Hematopoietic multipotent progenitor cell treated with erythropoietin and hydrocortisone succinate and interleukin-3 and kit ligand, for 17 days (in vitro differentiated cells): ENCODE measurements at places on chromosomes 12 and 14.

- no peak for DNase-seq
These were observed 14.6 kb upstream of the EEA1 start for GRCh38 chr12:92943482-92944250.

- DNase-seq: no peak
These were observed 218.4 kb downstream of the ADAMTS20 start for GRCh38 chr12:43333644-43334043.

DNA sequence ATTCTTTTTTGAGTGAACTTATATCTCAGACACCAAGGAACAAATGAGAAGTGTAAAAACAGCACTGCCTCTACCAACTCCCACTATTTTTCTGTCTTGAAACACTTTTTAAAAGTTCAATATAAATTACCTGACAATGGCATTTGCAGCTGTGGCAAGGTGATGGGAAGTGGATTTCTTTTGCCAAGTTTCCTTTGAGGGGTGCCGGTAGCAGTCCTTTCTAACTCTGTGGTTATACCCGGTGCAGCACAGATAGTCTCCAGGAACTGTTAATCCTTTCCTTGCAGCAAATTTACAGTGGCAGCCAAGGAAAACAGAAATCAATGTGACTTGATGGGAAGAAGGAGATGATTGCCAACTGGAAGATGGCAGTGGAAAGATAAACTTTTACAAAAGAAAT, 243.7 kb downstream of the BCAT1 start:
- DNase-seq: no peak

- no peak for DNase-seq
These were observed 24.2 kb downstream of the YY1 start for GRCh38 chr14:100263141-100263540.

- no peak for DNase-seq
These were observed 349.0 kb upstream of the RGS6 start for GRCh38 chr14:71583194-71583593.

DNA sequence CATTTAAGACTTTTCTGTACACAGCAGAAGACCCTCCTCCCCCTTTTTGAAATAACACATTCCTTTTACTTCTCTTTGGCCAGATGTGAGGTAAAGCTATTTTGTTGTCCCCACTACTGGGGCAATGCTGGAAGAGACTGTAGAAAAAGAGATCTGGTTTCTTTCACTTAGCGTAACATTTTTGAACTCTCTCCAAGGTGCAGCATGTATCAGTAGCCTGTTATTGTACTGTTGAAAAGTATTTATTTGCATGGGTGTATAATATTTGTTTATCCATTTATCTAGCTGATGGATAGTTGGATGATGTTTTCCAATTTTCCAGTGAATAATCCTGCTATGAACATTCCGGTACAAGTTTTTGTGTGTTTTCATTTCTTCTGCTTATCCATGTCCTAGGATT, 335.2 kb downstream of the SOX5 start:
- no peak for DNase-seq

GRCh38 chr12:47387994-47388393, 308.2 kb upstream of the AMIGO2 start:
- no peak for DNase-seq

DNA sequence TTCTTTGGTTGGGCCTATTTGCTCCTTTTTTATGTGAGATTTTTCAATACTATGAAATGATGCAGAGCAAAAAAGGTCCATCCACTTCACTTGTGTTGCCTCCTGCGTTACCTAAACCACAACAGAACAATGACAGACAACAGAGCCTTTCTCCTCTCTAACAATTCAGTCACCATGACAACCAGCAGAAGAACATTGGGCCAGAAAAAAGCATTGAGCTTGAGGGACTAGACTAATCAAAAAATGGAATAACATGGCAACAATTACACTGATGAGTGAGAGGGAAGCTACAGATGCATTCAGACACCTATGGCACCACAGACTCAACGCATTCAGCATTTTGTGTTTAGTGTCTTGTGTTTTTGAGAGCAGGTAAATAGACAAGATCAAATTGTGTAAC, 44.6 kb upstream of the PTCSC3 start:
- DNase-seq: no peak

DNA sequence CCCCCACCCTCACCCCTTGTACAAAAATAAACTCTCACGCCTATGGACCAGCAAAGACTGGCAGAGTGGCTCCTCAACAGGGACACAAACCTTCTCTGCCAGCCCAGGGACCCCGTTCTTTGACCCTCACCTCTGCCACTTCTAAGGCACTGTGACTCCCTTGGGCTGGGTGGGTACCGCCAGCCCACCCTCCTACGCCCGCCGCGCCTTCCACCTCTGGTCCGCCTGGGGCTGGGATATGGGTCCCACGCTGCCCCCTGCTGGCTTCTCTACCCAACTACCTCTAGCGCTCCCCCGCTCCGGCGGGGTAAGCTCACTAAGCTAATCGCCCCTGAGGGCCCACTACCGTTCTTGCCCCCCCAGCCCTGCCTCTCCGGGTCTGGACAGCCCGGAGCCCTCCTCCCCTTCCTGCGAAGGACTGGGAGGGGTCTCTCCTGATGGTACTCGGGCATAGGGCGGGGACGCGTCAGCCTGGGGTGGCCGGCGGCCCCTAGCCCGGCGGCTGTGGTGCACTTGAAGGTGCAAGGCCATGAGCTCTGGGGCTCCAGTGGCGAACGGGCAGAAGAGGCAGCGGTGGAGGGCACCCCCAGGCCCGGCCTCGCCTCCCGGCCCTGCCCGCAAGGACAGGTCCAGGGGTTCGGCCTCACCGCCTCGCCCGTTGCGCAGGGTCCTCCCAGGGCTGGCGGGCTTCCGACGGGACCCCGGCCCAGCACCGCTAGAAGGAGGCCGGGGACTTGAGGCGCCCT, 8.1 kb downstream of the ZNF219 start:
- peak; percentile 30 for DNase-seq

GRCh38 chr12:77325511-77326236, 260.3 kb upstream of the E2F7 start:
- DNase-seq: no peak

GRCh38 chr12:89326239-89327040, 25.9 kb downstream of the DUSP6 start:
- no peak for DNase-seq

GRCh38 chr12:102008615-102009126, 53.1 kb downstream of the WASHC3 start:
- DNase-seq: no peak

- DNase-seq: no peak
These were observed 9.8 kb downstream of the NPC2 start for GRCh38 chr14:74483321-74483720.

DNA sequence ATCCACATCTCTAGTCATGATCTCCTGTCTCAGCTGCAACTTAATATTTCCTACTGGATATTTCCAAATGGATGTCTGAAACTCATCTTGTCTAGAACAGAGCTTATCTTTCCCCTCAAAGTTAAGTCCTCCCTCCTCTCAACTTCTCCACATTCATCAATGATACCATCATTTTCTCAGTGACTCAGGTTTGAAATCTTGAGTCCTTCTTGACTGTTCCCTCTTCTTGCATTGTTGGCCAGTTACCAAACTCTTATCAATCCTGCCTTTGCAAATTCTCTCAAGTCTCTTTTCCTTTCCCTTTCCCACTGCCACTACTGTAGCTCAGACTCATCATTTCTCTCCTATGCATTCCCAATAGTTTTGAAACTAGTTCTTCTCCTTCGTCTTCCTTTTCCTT, 14.3 kb upstream of the CHURC1 start:
- no peak for DNase-seq

GRCh38 chr12:5140190-5140589, 96.5 kb downstream of the KCNA5 start:
- DNase-seq: no peak

DNA sequence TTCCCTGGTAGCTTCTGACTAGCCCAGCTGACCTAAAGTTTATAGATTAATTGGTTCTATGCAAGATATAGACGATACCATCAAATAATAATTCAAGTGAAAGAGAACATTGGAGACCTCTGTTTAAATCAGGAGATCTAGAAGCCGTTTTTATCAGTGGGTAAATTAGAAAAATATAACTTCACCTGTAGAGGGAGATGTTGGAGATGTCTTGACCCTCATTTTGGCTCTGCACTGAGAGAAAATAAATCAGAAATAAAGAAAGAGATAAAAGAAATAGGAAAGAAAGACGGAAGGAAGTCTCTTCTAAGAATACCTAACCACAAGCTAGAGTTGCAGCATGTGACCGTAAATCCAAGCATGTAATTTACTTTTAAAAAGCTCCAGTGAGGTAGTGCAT, 684.5 kb downstream of the C12orf50 start:
- DNase-seq: no peak

- no peak for DNase-seq
These were observed 1.5 kb upstream of the MLF2 start for GRCh38 chr12:6754411-6754810.

DNA sequence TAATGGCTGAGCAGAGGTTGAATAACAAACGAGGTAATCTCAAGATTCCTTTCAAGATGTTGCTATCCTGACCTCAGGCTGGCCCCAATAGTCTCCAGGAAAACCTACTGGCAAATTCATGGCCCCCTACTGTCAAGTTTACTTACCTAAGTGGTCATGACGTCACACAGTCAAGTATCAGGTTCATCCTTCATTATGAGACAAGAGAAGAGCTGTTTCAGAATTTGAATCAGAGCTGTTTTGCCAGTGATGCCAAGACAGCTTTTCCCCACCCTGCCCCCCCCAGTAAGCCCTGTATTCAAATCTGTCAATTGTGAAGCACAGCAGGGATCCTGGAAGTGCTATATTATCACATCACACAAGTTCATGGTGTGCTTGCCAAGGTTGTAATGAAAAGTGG, 509.6 kb downstream of the NOVA1 start:
- DNase-seq: no peak

DNA sequence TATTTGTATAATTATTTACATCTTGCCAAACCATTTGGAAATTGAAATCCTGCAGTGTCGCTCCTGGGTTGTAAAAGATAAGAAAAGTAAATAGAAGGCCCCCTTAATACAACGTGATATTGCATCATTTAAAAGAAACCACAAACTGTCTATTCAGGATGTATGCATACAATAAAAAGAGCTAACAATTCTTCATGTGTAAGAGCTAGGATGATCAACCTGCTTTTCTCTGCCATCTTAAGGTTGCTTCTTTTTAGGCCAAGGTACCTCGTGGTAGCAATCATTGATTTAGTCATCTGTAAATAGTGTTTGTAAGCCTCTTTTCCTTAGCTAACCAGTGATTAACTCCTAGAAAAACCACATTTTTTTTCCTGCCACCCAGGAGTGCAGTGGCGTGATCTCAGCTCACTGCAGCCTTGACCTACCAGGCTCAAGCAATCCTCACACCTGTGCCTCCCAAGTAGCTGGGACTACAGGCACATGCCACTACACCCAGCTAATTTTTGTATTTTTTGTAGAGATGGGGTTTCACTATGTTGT, 3.3 kb upstream of the USP44 start:
- no peak for DNase-seq

DNA sequence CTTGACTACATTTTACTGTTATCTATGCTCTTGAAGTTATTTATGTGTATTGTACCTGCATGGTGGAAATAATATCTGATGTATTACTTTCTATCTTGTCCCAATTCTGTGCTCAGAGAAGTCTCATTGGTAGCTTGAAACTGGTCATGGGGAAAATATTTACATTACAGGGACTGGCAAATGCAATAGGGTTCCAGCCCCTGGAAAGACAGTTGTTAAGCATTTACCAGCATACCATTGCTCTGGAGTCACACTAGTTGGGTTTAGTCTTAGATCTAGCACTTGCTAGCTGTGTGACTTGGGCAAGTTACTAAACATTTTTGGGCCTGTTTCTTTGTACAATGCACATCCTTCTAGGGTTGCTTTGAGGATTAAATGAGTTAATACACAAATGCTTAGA, 86.3 kb upstream of the NRXN3 start:
- DNase-seq: no peak

- DNase-seq: no peak
These were observed 222.0 kb upstream of the CPNE8 start for GRCh38 chr12:39127401-39127800.

GRCh38 chr14:47422191-47422590, 253.2 kb downstream of the MDGA2 start:
- DNase-seq: no peak

DNA sequence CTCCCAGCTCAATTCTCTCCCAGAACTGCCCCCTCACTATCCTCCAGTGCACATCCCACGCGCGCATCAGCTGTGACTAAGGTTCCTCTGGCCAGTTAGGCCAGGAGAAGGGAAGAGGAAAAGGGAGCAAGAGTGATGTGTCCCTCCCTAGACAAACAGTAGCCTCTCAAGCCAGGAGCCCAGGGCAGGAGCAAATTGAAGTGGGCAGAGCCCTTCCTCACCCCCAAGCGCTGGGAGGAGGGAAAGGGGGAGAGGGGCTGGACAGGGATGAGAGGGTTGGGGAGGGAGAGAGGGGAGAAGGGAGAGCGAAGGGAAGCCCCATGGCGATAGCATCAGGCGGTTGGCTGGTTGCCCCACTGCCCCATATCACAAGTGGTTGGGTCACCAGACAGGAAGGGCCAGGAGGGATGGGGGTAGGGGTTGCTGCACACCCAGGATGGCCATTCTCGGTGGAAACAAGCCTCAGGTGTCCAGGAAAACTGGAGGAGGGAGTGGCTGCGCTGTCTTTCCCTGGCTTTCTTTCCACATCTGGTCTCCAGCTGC, 1.1 kb downstream of the CD63 start:
- DNase-seq: peak; percentile 23

DNA sequence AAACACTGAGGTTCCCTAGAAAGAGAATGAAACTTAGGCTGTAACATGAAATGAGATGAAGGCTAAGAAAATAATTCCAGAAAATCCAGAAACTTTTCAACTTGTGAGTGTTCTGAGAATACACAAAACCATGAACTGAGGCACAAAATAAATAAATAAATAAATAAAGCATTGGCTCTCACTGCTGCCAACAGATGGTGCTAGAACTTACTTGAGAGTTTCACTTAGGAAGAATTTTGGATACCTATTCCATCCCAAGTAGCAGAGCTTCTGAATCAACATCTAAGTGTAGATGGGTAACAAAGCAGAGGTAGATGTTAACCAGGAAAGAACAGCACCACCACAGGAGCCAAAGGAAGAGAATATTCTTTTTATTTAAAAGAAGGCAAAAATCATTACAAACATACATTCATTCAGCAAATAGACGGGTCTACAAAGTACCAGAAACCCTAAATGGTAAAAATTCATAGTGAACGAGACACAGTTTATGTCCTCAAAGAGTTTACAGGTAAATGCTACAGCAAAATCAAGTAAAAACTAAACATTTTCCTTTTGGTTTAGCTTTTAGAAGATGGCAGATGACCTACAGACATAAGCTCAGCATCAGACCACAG, 16.7 kb downstream of the EPS8 start:
- DNase-seq: peak; percentile 33

GRCh38 chr12:76417116-76417515, 68.9 kb upstream of the BBS10 start:
- no peak for DNase-seq

- DNase-seq: no peak
These were observed 312.4 kb downstream of the RPAP3 start for GRCh38 chr12:47393403-47393790.

GRCh38 chr14:69673578-69674305, 62.3 kb downstream of the SUSD6 start:
- DNase-seq: no peak

GRCh38 chr12:62882696-62883095, 52.3 kb downstream of the PPM1H start:
- DNase-seq: no peak

GRCh38 chr12:122874081-122874480, 21.8 kb downstream of the VPS37B start:
- DNase-seq: no peak
